Central memory CD4-positive, alpha-beta T cell (primary cell): ENCODE measurements at places on chromosomes 7 and 10.

DNA sequence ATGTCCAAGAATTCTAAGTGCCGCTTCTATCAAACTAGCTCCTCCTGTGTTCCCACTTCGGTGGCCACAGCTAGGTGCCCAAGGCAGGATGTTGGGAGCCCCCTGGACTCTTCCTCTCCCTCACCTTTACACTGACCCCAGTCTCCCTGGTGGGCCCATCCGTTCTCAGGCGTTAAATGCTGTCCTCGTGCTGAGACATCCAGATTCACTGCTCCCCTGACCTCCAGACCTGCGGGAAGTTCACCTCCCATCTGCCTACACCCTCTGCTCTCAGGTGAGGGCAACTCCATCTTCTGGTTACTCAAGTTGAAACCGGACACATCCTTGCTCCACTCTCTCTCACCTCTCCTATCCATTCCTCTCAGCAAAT lies 114.3 kb downstream of the ARHGAP22 start:
- DNase-seq, result no peak

GRCh38 chr10:35843524-35844181 lies 201.6 kb upstream of the FZD8 start:
- DNase-seq, result no peak

DNA sequence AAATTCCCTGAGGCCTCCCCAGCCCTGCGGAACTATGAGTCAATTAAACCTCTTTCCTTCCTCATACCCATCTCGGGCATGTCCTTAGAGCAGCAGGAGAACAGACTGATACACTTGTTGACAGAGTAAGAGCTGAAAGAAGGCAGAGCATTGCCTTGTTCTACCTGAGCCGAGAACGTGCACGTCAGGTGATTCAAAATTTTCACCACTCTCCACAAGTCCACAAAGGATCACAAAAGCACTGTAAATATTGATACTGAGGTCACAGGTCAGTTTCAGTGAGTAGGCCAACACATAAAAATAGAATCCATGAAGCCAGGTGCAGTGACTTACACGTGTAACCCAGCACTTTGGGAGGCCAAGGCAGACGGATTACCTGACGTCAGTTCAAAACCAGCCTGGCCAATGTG lies 27.8 kb downstream of the DCLRE1C start:
- no peak for DNase-seq

DNA sequence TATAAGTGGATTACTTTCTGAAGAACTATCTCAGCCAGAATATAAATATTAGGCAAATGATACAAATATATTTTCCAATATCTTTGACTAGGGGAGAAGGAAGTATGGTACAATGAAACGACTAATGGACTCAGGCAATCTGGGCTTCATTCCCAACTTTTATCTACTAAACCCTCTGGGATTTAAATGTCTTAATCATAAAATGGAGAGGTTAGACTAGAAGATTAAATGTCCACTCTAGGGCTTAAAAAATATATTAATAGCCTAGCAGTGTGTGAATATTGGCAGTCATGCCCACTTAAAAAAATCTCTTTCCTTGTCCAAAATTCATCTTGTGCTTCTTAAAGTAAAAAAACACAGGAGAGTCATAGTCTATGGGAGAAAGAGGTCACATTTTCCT lies 98.3 kb downstream of the CTTNBP2 start:
- no peak for DNase-seq

GRCh38 chr10:46248651-46249146 lies 38.1 kb upstream of the ANTXRL start:
- DNase-seq, result no peak

- no peak for DNase-seq
These were observed 78.5 kb upstream of the FZD1 start for GRCh38 chr7:91185771-91186170.

DNA sequence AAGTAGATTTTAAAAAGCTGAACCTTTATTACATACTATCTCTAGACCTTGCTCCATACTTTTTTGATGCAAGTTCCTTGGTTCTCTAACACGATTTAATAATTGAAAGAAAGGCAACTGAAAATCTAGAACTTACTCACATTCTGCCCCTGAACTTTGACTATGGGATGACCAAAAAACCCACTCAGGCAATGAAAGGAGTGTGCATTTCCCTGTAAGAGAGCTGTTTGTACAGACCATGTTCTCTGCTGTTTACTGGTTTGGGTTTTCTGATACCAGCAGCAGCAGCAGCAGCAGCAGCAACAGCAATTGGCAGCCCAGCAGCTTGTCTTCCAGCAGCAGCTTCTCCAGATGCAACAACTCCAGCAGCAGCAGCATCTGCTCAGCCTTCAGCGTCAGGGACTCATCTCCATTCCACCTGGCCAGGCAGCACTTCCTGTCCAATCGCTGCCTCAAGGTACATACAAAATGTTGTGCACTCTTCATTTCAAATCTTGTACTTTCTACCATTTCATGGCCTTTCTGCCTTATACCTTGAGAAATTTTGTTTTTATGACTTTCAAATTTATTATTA lies 216.7 kb downstream of the FOXP2 start:
- no peak for DNase-seq

DNA sequence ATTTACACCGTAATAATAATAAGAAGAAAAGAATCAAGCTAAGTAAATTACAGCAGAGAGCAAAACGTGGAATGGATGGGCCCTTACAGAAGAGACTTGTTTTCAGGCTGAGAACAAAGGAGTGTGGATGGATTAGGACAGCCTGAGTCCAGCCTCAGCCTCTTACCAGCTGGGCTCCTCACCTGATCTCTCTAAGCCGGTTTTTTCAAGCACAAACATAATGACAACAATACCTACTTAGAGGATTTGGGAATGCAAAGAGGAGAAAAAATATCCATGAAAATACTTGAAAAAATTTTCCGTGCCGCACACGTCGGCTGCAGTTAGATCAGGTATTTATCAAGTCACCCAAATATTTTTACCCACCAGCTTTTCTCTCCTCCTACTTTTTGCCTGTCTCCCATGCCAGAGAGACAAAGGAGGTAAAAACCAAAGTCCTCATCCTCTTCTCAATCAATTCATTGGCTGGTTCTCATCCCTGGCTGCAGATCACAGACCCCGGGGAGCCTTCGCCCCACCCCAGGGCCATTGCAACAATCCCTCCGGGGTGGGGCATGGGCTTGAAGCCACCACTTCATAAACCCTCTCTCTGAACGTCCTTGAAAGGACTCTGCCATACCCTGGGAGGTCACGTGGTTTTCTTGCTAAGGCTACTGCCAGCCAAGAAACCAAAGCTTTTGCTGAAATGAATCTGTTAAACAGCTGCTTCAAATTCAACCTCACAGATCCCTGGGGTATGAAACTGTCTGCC lies 29.7 kb upstream of the GTF2I start:
- DNase-seq, result no peak

GRCh38 chr10:124414076-124414475 lies 4.6 kb downstream of the OAT start:
- no peak for DNase-seq
